ENCODE measurements at places on chromosomes 16 and 17.

- no peak for DNase-seq
Observed at GRCh38 chr17:40525294-40525693, 23.9 kb upstream of the TNS4 start.

GRCh38 chr17:49498029-49498615 lies 3.0 kb downstream of the NGFR start:
- DNase-seq, result no peak

DNA sequence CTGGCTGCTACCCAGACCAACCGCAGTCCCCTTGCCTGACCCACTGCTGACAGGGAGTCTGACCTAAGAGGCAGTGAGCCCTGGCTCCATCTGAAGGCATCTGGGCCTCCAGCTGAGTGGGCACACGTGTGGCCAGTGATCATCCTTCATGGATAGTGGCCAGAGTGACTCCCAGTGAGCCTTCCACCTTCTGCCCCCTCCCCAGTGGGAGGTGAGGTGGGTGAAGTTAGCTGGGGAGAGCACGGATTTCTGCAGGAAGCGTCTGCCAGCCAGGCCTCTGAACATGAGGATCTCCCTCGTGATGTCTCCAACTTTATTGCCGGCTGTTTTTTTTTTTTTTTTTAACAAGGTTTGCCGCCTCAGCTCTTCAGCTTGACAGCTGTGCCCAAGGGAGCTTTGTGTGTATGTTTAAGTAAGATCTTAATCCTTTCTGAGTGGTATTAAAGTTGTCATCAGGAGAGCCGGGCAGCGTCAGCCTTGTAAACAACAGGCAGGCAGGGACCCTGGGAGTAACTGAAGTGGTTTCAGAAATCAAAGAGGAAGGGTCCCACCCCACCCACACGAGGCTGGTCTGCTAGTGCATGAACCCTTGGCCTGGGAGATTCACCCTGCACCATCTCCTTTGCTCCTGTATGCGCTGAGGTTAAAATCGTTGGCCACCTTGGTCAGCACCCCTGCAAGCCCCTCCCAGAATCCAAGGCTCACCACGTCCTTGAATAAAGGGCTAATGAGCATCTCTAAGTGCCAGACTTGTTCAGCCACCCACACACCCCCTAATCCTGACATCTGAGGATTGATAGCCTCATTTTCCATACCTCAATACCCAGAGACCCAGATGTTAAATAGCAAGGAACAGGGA lies 33.3 kb downstream of the RHBDL3 start:
- DNase-seq, result no peak

GRCh38 chr17:1496869-1497268 lies 4.4 kb upstream of the MYO1C start:
- DNase-seq, result no peak

GRCh38 chr17:6286233-6286632 lies 148.7 kb downstream of the AIPL1 start:
- DNase-seq, result no peak

DNA sequence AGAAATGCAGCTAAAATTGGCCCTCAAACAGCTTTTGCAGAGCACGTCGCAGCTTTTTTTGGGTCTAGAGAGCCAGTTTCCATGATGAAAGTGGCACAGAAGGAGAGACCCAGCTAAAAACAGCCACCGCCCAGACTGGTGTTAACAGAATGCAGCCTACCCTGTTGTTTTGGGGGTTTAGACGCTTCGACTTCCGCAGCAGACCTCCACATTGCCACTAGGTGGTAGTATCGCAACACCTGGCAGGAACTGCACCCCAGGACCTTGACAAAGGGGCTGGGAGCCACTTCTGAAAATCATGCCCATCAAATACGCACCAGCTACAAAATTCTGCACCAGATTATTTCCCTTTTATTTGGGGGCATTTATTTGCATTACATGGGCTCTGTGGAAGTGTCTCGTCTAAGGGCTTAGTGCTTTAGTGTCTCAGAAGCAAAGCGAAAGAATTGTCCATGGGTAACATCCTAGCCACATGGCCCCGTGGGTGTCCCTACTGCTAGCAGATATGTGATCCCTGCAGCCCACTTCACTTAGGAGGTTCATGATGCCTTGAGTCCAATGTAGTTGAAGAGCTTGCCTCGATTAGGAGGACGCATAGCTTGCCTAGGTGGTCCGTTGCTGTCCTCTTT lies 167.1 kb downstream of the HAPSTR1 start:
- DNase-seq, result peak; percentile 11

DNA sequence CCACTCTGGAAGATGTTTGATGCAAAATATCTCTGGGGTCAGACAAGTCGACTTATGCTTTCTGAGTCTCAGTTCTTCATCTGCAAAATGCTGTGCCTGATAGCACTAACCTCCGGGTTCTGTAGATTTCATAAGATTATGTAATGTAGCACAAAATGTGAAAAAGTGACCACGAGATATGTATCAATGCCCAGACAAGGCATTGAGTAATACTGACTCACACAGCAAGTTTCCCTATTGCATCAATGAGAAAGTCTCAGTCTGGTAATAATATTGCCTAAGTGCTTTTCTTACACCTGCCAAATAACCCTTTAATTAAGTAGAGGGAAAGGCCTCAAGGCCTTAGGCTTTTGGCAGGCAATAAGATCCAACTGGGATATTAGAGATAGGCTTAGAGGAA lies 41.4 kb upstream of the MMP2 start:
- DNase-seq, result no peak

DNA sequence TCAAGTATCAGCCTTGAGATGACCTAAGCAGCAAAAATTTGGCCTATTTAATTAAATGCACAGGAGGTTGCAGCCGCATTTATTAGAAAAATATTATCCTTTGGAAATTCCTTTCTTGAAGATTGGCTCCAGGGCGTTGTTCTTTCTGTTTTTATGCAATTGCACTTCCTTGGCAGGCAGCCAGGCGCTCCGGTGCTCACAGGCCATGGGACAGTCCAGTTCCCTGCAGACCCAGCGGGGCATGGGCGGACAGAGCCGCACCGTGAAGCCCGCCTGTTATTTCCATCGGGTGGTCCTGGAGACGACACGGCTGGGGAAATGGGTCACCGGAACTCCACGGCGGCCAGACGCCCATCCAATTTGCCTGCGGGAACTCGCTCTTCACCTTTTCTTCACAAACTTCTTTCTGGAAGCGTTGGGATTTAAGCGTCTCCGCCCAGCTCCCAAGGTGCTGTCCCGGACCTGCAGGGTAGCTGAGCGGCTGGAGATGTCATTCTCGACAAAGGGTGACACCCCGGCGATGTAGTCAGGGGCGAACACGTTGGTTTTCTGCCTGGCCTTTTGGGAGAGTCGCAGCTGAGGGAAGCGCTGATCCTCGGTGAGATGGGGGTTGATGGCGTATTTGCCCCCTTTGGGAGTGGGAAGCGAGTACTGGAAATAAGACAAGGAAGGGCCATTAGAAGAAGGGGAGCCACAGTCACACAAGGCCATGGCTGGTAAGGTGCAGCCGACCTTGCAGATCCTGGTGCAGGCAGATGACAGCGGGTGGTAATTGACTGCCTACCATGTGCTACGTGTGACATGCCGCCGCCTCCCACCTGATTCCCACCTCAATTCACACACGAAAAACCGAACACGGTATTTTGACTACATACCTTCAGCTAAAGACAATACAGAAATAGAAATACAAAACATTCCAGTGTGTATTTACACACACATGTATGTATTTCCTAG lies 12.5 kb downstream of the NOB1 start:
- DNase-seq, result peak; percentile 33

GRCh38 chr17:20992987-20993862 lies 49.6 kb downstream of the USP22 start:
- peak; percentile 61 for DNase-seq

DNA sequence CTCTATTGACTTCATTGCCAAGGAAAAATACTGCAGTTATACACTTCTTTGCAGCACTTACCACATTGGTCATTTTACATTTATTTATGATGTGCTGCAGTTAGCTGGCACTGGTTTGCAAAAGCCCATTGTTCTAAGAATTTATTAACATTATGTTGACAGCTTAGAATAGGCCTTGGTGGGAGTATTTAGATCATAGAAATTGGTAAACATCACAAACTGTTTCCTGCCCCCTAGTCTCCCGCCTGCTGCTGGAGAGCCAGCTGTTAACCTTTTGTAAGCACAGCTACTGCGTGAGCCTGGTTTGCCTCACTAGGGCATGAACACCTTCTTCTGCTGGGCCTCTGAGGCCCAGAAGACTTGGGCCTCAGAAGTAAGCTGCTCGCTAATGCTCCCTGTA lies 651.4 kb upstream of the GOT2 start:
- no peak for DNase-seq

DNA sequence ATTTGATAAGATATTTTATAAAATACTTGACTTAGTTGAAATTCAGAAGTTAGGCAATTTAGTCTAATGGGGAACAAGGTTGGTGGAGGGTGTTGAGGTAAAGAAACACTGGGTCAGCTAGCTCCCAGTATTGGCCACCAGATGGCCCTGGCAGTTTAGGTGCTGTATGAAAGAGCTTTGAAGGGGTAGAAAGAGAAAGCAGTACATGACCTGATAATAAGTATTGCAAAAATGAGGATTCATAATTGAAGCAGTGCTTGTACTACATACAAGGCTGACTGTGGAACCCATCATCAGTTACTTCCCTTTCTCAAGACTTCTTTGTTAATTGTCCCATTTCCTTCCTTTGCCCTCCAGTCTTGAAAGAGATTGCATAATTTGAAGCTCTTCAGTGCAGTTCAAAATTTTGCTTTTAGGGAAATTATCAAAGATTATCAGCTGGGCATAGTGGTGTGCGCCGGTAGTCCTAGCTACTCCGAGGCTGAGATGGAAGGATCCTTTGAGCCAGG lies 29.4 kb downstream of the TANC2 start:
- DNase-seq, result peak; percentile 37

DNA sequence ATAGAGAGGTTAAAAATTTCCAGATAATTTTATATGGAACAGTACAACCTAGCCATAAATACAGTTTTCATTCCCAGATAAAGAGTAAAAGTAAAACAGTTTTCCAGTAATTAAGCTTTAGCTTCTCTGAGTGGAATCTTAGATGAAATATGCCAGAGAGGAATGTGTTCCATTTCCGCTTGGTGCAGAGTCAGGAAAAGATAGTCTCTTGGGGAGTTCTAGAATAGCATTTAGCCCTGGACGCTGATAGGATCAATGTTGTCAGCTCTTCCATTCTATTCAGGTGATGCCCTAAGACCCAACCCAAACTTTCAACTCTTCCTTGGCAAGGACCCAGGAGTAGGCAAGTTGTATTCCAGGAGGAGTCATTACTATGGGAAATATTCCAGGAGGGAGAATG lies 30.9 kb upstream of the ABCA3 start:
- no peak for DNase-seq

DNA sequence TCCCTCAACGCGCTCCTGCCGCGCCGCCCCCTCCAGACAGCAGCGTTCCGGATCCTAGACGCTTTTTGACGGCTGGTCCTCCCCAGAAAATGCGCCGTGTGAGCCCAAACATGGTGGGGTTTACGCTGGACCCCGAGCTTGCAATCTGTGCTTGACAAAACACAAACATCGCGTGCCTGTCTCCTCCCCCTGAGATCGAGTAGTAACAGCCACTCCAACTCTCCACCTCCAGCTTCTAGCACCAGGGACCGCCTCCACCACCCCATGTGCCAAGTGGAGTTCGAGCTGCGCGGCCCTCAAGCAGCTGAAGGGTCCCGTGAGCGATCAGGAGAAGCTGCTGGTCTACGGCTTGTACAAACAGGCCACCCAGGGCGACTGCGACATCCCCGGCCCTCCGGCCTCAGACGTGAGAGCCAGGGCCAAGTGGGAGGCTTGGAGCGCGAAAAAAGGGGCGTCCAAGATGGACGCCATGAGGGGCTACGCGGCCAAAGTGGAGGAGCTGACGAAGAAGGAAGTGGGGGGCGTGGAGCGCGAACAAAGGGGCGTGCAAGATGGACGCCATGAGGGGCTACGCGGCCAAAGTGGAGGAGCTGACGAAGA lies 656 bp upstream of the GEMIN4 start:
- DNase-seq, result no peak

GRCh38 chr16:11262915-11263314 lies 6.2 kb downstream of the TNP2 start:
- DNase-seq, result no peak

GRCh38 chr16:66996324-66996982 lies 8.1 kb downstream of the CES4A start:
- peak; percentile 62 for DNase-seq

- DNase-seq, result no peak
Observed at GRCh38 chr16:73565263-73565662, 517.3 kb upstream of the ZFHX3 start.

GRCh38 chr16:58393138-58393504 lies 850 bp downstream of the GINS3 start:
- DNase-seq, result no peak

DNA sequence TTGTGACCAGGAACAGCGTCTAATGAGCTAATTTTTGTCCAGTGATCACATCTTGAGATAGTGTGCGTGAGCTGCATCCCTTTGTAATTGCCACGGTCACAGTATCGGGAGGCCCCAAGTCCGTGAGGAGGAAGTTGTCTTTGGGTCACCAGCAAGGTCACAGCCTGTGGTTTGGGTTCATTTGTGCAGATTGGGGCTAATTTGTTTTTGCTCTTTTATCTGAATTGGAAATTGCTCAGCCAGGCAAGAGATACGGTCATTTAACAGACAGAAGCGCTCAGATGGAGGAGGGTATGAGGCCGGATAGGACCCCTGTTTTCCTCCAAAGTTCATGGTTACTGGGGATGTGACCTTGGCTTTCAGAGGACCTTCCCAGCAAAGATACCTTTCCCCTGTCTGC lies 174.1 kb downstream of the SNX29 start:
- no peak for DNase-seq

- no peak for DNase-seq
Observed at GRCh38 chr17:37844977-37845293, 79.3 kb upstream of the TBC1D3K start.

- DNase-seq, result no peak
Observed at GRCh38 chr16:26724189-26724588, 342.5 kb upstream of the C16orf82 start.

DNA sequence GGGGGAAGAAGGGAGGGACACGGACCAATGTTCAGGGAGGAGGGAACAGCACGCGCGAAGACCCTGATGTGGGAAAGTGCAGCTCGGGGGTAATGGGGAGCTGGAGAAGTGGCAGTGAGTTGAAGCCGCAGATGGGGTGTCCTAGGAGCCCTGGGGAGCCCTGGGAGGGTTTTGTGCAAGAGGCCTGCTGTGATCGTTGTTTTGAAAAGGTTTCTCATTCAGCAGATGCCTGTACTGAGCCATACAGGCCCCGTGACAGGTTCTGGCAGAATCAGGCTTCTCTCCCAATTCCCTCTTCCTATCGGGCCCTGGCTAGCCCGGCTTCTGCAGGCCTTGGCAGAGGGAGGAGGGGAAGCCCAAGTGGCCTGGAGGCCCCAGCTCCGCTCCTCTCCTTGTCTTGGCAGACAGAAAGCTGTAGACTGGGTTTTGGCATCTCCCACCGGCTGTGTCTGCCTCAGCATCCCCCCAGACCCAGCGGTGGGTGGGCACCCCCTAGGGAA lies 38.4 kb upstream of the EMP2 start:
- DNase-seq, result no peak

GRCh38 chr17:60442271-60443173 lies 20.2 kb downstream of the CHCT1 start:
- peak; percentile 37 for DNase-seq

- no peak for DNase-seq
Observed at GRCh38 chr16:68344252-68344651, 33.4 kb downstream of the PRMT7 start.

- peak; percentile 43 for DNase-seq
Observed at GRCh38 chr16:72905581-72905980, 142.3 kb downstream of the ZFHX3 start.

GRCh38 chr17:68710035-68710780 lies 109.0 kb upstream of the FAM20A start:
- peak; percentile 66 for DNase-seq

- DNase-seq, result no peak
Observed at GRCh38 chr17:76675648-76676047, 32.1 kb upstream of the ST6GALNAC1 start.

- DNase-seq, result no peak
Observed at GRCh38 chr16:23293016-23293415, 9.1 kb upstream of the SCNN1B start.
